ENCODE measurements at places on chromosomes 6 and 20.

DNA sequence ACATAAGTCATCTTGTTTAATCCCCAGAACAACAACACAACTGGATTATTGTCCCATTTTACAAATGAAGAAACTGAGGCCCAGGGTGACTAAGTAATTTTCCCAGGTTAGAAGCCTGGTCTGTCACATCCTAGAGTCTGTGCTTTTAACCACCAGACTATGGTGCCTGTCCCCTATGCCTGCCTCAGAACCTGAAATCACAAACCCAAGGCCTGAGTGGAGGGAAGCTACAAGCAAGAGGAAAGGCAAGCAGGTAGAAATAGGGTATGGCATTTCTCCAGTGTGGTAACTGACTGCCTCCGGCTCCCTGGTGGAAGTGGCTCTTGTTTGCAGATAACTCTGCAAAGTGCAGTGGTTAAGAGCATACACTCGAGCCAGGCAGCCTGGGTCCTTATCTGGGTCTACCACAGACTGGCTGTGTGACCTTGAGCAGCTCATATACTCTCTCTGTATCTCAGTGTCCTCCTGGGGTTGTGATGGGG, 2.5 kb downstream of the TMEM63B start:
- DNase-seq, result no peak

DNA sequence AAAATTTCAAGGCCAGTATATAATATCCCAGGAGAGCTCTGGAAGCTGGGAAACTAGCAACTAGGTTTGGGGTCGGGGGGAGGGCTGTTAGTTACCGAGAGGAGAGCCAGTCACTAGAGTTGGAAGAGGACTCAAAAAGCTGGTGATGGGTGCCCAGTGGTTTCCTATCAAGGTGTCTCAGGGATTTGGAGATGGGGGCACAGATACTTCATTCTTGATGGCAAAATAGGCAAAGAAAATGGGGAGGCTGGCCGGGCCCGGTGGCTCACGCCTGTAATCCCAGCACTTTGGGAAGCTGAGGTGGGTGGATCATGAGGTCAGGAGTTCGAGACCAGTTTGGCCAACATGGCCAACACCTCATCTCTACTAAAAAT, 805 bp downstream of the PHF1 start:
- DNase-seq, result no peak

GRCh38 chr20:49824206-49824605, 11.6 kb downstream of the SLC9A8 start:
- no peak for DNase-seq

GRCh38 chr6:150068151-150068550, 770 bp downstream of the ULBP3 start:
- DNase-seq, result no peak

DNA sequence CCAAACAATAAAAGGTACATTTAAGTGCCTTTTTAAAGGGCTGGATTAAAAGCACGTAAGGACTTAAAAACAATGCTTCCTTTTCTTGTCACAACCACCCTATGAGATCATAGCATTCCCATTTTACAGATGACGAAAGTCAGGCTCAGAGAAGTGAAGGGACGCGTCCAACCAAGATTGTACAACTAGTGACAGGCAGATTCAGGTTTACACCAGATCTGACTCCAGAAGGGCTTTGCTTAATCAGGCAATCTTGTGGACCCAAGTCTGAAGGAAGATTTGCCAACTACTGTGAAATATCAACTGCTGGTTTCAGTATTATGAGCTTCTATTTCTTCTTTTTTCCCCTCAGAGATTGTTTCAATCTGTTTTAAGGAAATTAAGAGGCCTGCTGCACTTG, 877 bp downstream of the ENPP4 start:
- no peak for DNase-seq

DNA sequence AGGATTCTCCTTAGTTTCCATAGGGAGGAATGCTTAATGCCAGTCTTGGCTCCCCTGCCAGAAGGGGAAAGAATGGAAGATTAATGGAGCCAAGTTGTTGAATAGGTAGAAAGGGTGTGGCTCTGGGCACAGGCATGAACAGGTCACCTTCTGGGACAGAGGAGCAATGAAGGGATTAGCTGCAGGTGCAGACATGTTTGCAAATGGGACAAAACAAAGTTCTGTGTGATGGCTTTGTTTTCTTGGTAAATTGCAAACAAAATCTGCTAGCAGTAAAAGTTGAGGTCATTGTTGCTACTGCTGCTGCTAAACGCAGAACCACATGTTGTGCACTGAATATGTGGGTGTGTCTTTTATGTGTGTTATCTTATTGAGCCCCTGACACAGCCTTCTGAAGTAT, 93.3 kb downstream of the PERP start:
- no peak for DNase-seq

- DNase-seq, result no peak
Measured at GRCh38 chr6:36850021-36850420, 10.8 kb upstream of the CPNE5 start.

DNA sequence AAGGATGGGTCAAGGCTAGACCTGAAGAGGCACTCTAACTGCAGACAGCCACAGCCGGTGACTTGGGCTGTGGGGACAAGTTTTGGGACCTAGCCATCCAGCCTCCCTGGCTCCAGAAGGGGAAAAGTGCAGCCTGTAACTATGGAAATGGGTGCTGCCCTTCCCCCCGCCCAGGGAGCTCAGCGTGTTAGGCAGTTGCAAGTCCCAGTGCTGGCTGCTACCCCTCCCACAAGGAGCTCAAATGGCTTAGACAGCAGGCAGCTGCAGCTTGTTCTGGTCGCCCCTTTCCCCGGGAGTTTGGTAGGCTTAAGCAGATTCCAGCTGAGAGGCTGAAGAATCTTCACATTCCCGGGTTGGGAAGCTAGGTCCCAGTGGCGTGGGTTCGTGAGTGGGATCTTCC, 162.6 kb downstream of the FAM83B start:
- DNase-seq, result no peak

DNA sequence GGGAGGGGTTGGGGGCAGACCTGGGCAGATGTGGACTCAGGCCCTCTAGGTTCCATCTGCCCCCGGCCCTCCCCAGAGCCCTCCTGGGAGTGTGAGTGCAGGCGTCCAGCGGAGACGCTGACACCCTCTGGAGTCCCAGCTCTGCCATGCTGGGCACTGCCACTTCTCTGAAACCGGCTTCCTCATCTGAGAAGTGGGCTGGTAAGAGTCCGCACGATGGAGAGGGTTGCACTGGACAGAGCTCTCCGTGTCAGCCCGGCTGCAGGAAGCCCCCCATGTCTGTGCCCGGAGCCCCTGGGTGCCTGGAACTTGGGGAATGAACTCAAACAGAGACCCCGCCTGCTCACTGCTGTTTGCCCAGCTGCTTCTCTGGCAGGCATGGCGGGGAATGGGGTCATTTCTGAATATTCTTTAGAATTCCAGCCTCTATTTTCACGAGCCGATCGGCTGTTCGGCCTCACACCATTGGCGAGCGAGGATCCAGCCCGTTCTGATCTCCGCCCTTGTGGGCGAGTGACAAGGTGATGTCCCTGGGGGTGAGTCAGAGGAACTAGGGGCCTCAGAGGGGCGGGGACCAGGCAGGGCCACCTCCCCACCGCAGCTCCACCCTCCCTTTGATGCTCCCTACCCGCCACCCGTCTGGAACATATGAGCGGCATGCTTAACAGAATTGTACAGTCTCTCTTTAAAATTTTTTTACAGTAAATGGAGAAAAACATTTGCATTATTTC, 47.8 kb upstream of the GATA5 start:
- no peak for DNase-seq

- DNase-seq, result no peak
Measured at GRCh38 chr6:24489881-24490280, 503 bp upstream of the GPLD1 start.

- DNase-seq, result no peak
Measured at GRCh38 chr6:164379795-164380194, 929.6 kb downstream of the C6orf118 start.
